ENCODE measurements at places on chromosomes 6 and 20. TPM values are rescaled to one million over a fixed set of nuclear protein-coding genes. Genes with fewer than 3 reads are reported as not detected.

The FAM217A gene
- not detected for total RNA-seq

DNA sequence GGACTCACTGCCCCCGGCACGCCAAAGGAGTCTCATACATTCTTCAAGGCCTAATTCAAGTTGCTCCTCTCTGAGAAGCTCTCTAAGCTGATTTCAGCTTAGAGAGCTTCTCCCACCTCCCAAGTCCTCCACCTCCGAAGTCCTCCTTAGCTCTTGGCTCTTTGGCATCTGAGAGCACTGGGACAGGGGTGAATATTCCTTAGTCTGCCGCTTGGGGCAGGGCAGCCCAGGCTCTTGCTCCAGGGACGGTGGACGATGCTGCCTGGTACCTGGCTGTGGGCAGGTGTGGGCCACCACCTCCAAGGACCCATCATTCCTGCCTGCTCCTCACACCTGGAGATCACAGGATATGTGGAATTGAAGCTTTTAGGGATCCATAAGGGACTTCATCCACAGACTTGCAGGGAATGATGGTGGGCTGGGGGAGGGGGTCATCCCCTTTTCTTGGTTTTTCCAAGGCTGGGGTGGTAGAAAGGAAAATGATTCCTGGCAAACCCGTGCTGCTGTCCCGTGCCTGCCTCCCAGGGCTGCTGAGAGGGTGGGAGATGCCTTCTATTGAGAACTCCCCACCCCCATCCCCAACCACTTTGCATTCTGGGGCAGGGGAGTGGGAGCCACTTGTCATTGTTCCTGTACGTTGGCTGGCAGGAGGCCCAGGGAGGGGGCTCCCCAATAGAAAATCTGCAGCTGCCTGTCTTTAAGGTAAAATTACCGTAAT, 57.4 kb downstream of the ARHGAP40 start:
- no peaks in the 10 kb centered on the region for H3K27me3 ChIP-seq
- no peak overlapping the region for H3K27ac ChIP-seq
- no peaks in the 10 kb centered on the region for H3K36me3 ChIP-seq
- H3K4me1 ChIP-seq: no peaks in the 10 kb centered on the region
- peak; percentile 24 for DNase-seq

The ZNF311 gene
- not detected for total RNA-seq

The RFX6 gene
- total RNA-seq: 0.66 TPM

GRCh38 chr6:146422789-146423375, 120.8 kb upstream of the RAB32 start:
- H3K4me1 ChIP-seq: no peaks in the 10 kb centered on the region
- no peak overlapping the region for H3K27ac ChIP-seq
- no peaks in the 10 kb centered on the region for H3K27me3 ChIP-seq
- no peak for DNase-seq

DNA sequence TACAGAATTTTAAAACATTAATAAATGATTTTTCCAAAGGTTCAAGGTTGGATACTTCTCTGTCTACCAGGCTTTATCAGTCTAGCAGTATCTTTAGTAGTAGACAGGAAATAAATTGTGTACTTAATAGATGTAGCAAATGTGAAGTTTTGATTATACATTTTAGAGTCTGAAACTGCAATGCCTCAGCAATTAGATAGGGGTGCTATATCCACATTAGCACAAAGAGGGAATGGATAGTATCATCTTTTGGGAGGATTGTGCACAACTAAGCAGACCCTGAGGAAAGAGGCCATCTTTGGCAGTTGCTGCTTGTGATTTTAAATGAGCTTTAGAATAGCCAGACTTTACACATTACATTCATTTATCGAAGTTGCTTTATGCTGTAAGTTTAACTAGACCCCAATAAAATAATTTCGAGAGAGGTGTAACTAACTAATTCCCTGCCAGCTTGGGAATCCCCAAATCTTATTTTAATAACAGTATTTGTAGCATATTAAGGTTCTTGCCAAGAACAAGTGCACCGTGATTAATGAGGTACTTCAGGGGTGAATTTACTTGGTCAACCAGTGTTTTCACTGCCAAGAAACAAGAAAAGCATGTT, 2.8 kb downstream of the KCNQ5 start:
- H3K4me3 ChIP-seq: no peak overlapping the region
- no peaks in the 10 kb centered on the region for H3K36me3 ChIP-seq
- no peaks in the 10 kb centered on the region for H3K27me3 ChIP-seq
- no peak overlapping the region for H3K27ac ChIP-seq
- no peak for DNase-seq
- peaks cover 35% of the 10 kb centered on the region for H3K4me1 ChIP-seq

DNA sequence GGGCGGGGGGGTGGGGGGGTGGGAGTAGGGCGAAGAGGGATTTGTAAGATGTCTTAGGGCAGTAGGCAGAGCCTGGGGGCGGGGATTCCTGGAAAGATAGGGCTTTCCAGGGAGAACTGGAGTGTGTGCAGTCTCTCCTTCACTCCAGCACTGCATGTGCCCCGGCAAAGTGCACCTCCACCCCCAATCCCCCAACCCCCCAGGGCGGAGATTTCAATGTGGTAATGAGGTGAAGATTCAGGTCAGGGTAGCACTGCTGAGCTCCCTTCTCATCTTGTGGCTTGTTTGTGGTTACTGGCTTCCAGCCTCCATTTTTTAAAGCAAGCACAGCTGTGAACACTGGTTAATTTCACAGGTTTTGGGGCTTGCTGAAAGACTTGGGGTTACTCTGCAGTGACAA, 5.9 kb downstream of the TMEM239 start:
- no peaks in the 10 kb centered on the region for H3K36me3 ChIP-seq
- peaks cover 10% of the 10 kb centered on the region for H3K27me3 ChIP-seq
- H3K4me1 ChIP-seq: peaks cover 4% of the 10 kb centered on the region
- no peak for DNase-seq
- no peak overlapping the region for H3K27ac ChIP-seq
- H3K4me3 ChIP-seq: no peak overlapping the region

The HLA-DOA gene
- total RNA-seq: 83.3 TPM

DNA sequence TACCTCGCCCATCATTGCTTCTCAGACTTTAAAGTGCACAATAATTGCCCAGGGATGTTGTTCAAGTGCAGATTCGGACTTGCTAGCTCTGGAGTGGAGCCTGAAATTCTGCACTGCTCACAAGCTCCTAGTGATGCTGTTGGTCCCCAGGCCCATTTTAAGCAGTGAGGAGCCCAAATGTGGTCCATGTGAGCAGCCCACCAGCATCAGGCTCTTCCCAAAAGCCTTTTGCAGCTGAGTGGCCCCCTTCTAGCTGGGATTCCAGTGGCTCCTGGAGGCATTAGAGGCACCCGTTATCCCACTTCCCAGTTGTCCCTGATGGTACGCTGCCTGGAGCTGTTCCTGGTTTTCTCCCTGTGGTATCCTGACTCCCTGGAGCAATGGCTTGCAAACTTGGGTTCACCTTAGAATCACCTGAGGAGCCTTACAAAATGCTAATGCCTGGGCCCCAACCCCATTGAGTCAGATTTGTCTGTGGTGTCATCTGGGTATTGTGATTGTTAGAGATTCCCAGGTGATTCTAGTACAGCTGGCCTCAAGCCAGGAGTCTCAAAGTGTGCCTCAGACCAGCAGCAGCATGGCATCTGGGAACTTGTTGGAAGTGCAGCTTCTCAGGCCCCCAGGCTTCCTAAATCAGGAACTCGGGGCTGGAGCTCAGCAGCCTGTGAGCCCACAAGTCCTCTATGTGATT, 186.9 kb upstream of the SLC24A3 start:
- no peak overlapping the region for H3K4me3 ChIP-seq
- H3K27me3 ChIP-seq: no peaks in the 10 kb centered on the region
- no peaks in the 10 kb centered on the region for H3K36me3 ChIP-seq
- no peak overlapping the region for H3K27ac ChIP-seq

GRCh38 chr20:47099825-47100441, 205.3 kb downstream of the EYA2 start:
- no peaks in the 10 kb centered on the region for H3K36me3 ChIP-seq
- H3K4me1 ChIP-seq: no peaks in the 10 kb centered on the region
- H3K27me3 ChIP-seq: no peaks in the 10 kb centered on the region
- peak; percentile 24 for DNase-seq
- H3K27ac ChIP-seq: no peak overlapping the region
- no peak overlapping the region for H3K4me3 ChIP-seq

- peak; percentile 16 for DNase-seq
- no peaks in the 10 kb centered on the region for H3K36me3 ChIP-seq
- H3K4me1 ChIP-seq: peaks cover 27% of the 10 kb centered on the region
- H3K4me3 ChIP-seq: peak overlapping the region; percentile 44
These were observed 646 bp downstream of the HEY2 start for GRCh38 chr6:125749865-125750691.

DNA sequence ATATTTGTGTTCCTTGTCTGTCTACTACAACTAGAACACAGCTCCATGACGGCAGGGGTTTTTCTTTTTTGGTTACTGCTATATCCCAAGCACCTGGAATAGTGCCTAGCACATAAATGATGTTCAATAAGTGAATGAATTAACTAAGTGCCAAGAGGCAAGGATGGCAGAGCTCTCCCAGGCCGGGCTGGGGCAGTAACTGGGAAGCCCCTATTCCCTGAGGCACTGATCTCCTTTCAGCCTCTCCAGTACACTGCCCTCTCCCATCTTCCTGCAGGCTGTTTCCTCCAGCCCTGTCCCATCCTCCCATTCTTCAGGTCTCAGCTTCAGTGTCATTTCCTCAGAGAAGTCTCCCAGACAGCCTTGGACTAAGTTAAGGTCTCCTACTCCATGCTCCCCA, 29.0 kb upstream of the SPDEF start:
- no peak for DNase-seq
- H3K4me1 ChIP-seq: no peaks in the 10 kb centered on the region
- H3K36me3 ChIP-seq: peaks cover 3% of the 10 kb centered on the region

- H3K27ac ChIP-seq: no peak overlapping the region
- peaks cover 30% of the 10 kb centered on the region for H3K4me1 ChIP-seq
- H3K4me3 ChIP-seq: no peak overlapping the region
- no peaks in the 10 kb centered on the region for H3K27me3 ChIP-seq
These were observed 54.2 kb upstream of the MLN start for GRCh38 chr6:33857932-33858475.

GRCh38 chr20:10427060-10427692, 6.8 kb downstream of the MKKS start:
- H3K27me3 ChIP-seq: no peaks in the 10 kb centered on the region
- no peak overlapping the region for H3K4me3 ChIP-seq
- H3K4me1 ChIP-seq: peaks cover 33% of the 10 kb centered on the region
- H3K27ac ChIP-seq: no peak overlapping the region
- H3K36me3 ChIP-seq: no peaks in the 10 kb centered on the region
